ENCODE measurements at places on chromosomes 16 and 17. TPM values are rescaled to one million over a fixed set of nuclear protein-coding genes. Genes with fewer than 3 reads are reported as not detected.

DNA sequence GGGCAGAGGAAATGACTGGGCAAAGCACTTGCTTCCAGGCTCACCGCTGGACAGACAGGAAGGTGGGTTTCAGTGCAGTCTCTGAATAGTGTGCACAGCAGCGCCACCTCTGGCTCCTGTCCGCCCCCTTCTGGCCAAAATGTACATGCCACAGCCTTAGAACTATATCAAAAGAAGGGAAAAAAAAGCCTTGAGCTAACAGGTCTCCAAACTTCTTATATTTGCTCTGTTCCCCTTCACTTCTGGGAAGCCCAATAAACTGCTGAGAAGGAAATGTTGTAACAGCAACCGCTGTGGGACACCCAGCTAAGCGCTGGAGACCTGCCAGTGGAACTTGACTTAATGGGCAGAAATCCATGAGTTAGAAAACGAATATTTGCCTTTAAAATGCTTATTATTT, 17.5 kb downstream of the COG7 start:
- peak; percentile 79 for DNase-seq

- no peak for DNase-seq
Measured at GRCh38 chr17:76156662-76156991, 15.6 kb upstream of the FOXJ1 start.

DNA sequence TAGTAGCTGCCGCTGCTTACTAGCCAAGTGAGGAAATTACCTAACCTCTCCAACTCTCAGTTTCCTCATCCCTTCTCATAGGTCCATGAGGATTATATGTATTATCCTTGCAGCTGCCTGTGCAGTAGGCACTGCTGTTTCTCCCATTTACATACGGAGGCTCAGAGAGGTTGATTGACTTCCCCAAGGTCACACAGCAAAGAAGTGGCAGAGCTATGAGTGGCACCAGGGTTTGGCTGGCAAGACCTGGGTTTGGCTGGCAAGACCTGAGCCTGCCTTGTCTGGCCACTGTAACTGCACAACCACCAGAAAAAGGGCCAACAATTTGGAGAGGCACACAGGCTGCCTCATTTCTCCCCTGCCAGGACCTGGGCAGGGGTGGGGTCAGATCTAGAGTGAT, 2.5 kb upstream of the NDRG4 start:
- DNase-seq = no peak

GRCh38 chr16:782258-782657, 5.9 kb downstream of the RPUSD1 start:
- no peak for DNase-seq

The KRTAP16-1 gene
- not detected for total RNA-seq

The RPGRIP1L gene
- total RNA-seq = 9.0 TPM

All from endothelial cell (in vitro differentiated cells).